ENCODE measurements at places on chromosomes 3 and 15. TPM values are rescaled to one million over a fixed set of nuclear protein-coding genes. Genes with fewer than 3 reads are reported as not detected.

- no peak for DNase-seq
Measured at GRCh38 chr3:144801890-144802289, 830.3 kb downstream of the DIPK2A start.

GRCh38 chr3:100120012-100120411, 5.7 kb upstream of the FILIP1L start:
- DNase-seq, result no peak

- no peak for DNase-seq
Measured at GRCh38 chr3:39234651-39235050, 42.3 kb upstream of the XIRP1 start.

The GOLGA6B gene
- total RNA-seq, result not detected

The CDCP1 gene
- total RNA-seq, result 75.6 TPM

The ACVR2B gene
- total RNA-seq, result 1.8 TPM

Measured in RPMI7951 (cell line).